Head of caudate nucleus (tissue), 42 donors: ENCODE measurements at places on chromosomes 12 and 14.

DNA sequence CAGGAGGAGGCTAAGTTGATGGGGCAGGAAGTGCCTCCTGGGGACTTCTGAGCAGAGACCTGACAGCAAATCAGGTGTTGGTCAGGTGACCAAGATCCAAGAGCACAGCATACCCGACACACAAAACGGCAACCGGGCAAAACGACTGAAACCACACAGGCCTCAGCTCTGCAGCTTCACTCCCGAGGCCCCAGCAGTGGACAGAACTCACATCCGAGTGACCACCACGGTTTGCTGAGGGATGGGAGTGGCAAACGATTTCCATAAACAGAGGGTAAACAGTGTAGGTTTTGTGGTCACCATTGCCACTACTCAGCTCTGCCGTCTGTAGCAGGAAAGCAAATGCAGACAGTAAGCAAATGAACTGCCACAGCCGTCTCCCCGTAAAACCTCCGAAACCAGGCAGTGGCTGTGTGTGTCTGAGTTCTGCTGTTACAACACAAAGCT is 14.4 kb downstream of the CHFR start:
- no peak for DNase-seq

GRCh38 chr12:81114226-81114625 is 36.3 kb downstream of the ACSS3 start:
- DNase-seq, result no peak

GRCh38 chr12:3328081-3328480 is 162.9 kb upstream of the PRMT8 start:
- no peak for DNase-seq

GRCh38 chr12:26982866-26983265 is 31.3 kb downstream of the TM7SF3 start:
- DNase-seq, result no peak

DNA sequence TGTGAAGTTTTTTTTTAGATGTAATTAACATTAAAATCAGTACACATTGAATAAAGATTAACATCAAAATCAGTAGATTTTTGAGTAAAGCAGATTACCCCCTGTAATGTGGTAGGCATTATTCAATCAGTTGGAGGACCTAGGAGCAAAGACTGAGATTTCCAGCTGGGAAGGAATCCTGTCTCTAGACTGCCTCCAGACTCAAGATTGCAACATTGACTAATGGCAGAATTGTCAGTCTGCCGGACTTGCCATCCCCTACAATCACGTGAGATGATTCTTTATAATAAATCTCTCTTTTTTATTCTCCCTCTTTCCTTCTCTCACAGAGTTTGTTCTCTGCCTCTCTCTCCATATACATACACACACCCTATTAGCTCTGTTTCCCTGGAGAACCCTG is 51.4 kb upstream of the SLC6A15 start:
- no peak for DNase-seq

- DNase-seq, result no peak
Observed at GRCh38 chr14:73613419-73613963, 1.2 kb downstream of the ACOT6 start.

- no peak for DNase-seq
Observed at GRCh38 chr14:101834800-101835547, 73.5 kb downstream of the PPP2R5C start.

- DNase-seq, result no peak
Observed at GRCh38 chr14:78637489-78637888, 467.3 kb downstream of the NRXN3 start.

DNA sequence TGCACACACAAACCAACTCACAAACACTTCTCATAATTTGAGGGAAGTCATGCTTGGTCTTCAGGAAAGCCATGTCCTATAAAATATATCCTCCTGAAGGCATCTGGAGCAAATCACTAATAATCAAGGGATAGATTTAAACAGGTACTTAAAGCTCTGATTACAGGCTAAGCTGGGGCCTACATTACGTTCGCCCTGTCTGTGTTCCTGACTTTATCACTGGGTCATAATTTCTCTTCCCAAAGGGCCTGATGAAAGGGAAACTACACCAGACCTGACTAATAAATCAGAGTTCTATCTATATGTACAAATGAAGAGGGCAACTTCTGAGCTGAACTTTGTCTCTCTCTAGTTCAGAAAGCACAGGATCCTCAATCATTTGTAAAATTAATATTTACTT is 43.9 kb upstream of the RASSF8 start:
- DNase-seq, result no peak

GRCh38 chr14:33968722-33969121 is 17.8 kb upstream of the EGLN3 start:
- DNase-seq, result no peak

- DNase-seq, result no peak
Observed at GRCh38 chr12:4172999-4173398, 100.6 kb upstream of the CCND2 start.

GRCh38 chr14:57884175-57884574 is 18.3 kb upstream of the SLC35F4 start:
- DNase-seq, result no peak

DNA sequence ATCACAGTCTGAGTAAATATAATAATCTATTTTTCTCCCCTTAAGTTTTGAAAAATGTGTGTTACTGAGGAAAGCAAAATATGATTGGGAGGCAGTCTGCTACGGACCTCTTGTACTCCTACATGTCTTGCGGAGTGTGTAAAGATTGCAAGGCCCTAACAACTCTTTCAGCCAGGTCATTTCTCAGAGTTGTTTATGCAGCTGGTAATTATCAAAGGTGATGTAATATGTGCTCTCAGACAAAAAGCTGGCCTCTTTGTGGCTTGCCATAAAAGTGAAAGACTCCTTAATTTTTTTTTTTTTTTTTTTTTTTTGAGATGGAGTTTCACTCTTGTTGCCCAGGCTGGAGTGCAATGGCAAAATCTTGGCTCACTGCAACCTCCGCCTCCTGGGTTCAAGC is 40.5 kb upstream of the MON2 start:
- no peak for DNase-seq

GRCh38 chr14:33163109-33163508 is 224.4 kb downstream of the NPAS3 start:
- no peak for DNase-seq

- DNase-seq, result no peak
Observed at GRCh38 chr12:72006766-72007165, 68.1 kb downstream of the TPH2 start.

DNA sequence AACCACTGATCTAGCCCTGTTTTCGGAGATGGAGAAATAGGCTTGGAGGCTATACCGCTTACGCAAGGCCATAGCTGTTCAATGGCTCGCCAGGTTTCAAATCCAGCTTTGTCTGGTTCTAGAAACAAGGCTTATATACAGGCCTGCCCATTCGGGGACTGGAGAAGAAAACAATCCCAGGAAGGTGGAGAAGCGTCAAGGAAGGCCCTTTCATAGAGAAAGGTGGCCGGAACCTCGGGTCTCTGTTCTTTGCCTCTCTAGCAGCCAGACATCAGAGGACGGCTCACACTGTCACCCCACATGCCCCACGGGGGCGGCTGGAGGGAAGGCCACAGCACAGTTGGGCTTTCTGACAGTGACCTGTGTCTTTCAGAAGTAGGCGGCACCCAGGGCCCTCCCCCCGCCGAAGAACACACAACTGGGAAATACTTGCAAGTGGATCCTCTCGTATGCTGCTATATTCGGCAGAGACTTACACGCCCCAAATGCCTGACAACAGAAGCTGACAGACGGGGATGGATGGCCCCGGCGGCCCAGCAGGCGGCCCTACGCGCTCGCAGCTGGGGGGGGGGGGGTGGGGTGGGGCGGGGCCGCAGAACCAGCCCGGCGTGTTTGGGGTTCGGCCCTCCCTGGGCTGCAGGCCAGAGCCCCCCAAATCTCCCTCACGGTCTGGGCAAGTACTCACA is 4.5 kb upstream of the SETD1B start:
- no peak for DNase-seq

GRCh38 chr12:14272956-14273912 is 92.2 kb upstream of the ATF7IP start:
- DNase-seq, result no peak
